HepG2 (cell line): ENCODE measurements at places on chromosomes 6 and 20.

DNA sequence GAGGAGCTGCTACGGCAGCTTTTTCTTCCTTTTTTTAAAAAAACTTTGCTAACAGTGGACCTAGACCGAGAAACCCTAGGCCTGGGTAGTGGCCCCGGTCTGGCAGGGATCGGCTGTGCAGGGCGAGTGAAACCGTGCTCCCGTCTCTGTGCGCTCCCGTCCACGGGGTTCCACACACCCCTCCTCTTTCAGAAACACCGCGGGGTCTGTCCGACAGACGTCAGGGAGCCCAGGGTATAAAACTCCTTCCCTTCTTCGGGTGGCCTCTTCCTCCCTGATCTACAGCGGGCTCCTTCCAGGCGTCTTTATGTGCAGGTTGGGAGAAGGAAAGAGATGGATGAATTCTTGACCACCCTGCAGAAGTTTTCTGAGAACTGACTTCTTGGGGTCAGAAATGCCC lies 27.1 kb upstream of the SMOC2 start:
- DNase-seq, result no peak

DNA sequence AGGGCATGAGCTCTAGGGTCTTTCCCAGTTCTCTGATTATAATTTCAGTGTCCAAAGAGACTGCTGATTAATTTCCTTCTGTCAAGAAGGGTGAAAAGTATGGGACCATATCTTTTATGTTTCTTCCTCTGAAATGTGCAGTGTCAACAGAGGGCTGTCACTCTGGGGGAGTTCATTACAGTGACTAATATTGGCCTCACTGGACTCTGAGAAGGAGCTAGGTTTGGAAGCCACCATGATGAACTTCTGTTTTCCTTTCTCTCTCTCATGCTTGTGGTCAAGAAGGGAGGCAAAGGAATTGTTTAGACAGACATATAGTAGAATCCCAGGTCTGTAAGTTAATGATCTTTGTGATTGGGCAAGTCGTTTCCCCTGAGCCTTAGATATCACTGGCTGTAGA lies 41.8 kb upstream of the BMP6 start:
- no peak for DNase-seq

GRCh38 chr6:33279971-33280511 lies 3.1 kb downstream of the B3GALT4 start:
- peak; percentile 93 for DNase-seq

- DNase-seq, result no peak
Observed at GRCh38 chr6:107348224-107348623, 111.1 kb downstream of the PDSS2 start.

DNA sequence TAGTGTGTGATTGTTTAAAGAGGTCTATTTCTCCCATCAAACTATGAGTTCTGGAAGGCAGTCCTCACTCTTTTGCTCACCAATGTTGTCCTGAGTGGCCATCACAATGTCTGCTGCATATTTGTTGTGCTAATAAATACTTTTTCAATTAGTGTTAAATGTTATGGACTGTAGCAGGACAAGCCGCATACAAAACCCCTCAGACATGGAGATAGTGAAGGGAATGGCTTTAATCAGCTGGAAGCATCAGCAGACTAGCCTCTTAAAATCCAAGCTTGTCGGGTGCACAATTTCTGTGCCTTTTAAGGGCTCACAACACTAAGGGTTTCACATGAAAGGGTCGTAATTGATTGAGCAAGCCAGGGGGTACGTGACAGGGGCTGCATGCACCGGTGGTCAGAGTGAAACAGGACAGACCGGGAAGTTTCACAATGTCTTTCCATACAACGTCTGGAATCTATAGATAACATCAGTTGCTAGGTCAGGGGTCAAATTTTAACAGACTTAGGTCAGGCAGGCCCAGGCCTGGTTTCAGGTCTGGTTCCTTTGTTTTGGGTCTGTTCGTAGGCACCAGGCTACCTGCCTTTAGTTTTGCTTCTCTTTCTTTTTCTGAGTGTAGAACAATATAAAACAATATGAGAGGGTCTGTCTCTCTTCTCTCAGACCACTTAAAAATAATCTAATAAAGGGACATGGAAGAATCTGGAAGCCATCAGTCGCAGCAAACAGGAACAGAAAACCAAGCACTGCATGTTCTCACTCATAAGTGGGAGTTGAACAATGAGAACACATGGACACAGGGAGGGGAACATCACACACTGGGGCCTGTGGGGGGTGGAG lies 327.6 kb upstream of the HTR1E start:
- no peak for DNase-seq

- DNase-seq, result no peak
Observed at GRCh38 chr6:102197211-102197610, 803.7 kb downstream of the GRIK2 start.

GRCh38 chr6:123888771-123889513 lies 85.3 kb downstream of the NKAIN2 start:
- DNase-seq, result no peak

DNA sequence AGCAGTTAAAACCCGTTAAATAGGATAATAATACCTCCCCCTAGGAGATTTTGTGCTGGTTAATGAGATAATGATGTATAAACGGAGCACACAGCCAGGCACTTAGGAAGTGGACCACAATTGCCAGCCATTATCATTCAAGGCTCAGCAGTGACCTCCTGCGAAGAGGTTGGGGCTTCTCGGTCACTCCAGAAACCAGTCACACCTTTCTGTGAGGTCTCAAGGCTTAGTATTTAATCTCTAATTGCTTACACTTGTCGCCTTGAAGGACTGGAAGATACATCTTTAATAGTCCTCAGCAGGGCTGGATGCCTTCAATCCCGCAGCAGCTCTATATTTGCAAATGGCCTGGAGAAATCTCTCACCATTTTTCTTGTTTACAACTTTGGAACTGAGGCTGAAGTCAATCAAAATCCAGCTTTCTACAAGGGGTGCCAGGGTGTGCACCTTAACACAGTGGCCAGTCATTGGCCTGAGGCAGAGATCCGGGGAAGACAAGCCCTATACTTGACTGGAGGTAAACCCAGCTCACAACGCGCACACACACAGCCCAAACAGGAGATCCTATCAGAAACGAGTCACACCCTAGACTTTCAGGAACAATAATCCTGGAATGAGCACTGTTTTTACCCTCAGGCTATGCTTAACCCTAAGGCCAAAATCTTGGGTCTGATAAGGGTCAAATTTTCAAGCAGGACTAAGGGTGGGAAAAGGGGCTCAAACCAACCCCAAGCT lies 1.2 kb downstream of the POU5F1 start:
- no peak for DNase-seq

DNA sequence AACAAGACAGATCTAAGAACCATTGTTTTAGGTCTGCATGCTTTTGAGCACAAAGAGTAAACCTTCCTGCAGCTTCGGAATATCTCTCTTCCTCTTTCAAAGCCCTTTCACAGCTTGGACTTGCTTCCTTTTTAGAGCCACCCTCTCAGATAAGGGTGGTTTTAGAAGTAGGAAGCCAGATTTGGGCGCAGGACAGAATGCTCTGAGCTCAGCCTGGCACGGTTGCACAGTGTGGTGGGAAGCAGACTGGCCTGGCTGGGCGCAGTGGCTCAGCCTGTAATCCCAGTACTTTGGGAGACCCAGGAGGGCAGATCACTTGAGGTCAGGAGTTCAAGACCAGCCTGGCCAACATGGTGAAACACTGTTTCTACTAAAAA lies 35.6 kb upstream of the PNRC1 start:
- DNase-seq, result no peak

GRCh38 chr6:84681693-84682326 lies 82.6 kb downstream of the TBX18 start:
- no peak for DNase-seq

GRCh38 chr20:12040261-12040660 lies 122.6 kb downstream of the BTBD3 start:
- DNase-seq, result no peak

GRCh38 chr6:168529214-168529613 lies 88.2 kb downstream of the SMOC2 start:
- no peak for DNase-seq

GRCh38 chr6:170136541-170137175 lies 154.2 kb downstream of the DLL1 start:
- no peak for DNase-seq

- DNase-seq, result peak; percentile 18
Observed at GRCh38 chr6:149289192-149289781, 28.2 kb upstream of the TAB2 start.

- DNase-seq, result no peak
Observed at GRCh38 chr20:43984587-43984986, 69.9 kb downstream of the TOX2 start.

GRCh38 chr6:97778290-97779038 lies 495.4 kb upstream of the MMS22L start:
- DNase-seq, result no peak

DNA sequence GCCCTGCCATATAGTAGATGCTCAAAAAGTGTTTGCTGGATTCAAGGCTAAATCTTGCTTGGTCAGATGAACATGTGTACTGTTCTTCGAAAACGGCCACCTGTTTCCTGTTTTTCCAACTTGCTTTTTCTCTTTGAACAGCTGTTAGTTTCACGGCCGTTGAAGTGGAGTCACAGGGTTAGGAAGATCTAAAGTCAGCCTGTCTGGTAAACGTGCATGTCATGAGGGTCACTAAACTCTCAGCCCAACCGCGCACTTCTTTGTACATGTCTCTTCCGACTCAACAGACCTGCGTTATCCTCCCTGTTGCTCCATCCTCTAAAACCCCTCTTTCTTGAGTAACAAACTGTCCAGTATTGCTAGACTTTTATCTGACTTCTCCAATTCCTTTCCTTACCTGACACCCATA lies 93.2 kb upstream of the MAN1A1 start:
- DNase-seq, result peak; percentile 4

DNA sequence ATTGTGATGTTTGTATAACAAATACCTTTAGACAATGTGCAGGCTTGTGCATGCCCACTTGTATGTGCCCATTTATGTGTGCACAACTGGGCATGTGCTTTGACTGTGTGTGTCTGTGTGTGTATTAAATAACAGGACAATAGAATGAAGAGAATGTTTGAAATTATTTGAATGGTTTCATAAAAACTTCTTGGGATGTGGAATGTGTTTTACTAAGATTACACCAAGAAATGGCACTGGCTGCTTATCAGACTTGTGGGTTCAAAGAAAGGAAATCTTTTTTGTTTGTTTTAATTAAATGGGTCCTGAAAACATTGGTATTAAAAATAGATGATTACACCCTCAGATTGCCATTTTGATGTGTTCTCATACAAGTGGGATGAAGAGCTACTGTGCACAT lies 191.6 kb upstream of the CCN2 start:
- DNase-seq, result no peak

DNA sequence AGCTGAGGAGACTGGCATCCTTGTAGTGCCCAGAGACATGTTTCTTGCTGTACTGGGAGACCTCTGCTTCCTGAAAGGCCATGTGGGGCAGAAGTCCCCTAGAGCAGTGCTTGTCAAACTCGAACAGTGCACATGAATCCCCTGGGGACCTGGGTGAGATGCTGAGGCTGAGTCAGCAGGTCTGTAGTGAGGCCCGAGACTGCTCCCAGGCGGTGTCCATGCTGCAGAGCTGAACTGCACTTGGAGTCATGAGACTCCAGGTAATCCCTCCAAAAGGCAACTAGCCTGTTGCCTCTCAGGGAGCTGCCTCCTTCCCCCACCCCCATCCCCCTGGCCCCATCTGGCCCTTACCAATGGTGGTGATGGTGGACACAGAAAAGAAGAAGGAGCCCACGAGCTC lies 3.7 kb downstream of the KCNK17 start:
- no peak for DNase-seq

- DNase-seq, result no peak
Observed at GRCh38 chr6:106568530-106568929, 60.8 kb downstream of the RTN4IP1 start.

DNA sequence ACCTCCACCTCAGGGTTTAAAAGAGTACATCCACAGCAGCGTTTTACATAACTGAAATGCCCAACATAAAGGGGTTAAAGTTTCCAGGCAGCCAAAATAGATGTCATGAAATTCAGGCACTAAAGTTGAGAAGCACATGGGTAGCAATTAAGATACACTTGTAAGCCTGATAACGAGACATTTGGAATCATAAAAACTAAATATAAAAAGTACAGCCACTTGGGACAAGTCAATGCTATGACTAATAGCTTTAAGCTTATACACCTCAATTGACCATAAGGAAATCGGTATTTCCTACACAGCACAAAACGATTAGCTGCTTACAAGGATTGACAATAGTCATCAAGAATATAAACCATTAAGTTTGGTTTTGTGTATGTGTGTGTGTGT lies 11.8 kb downstream of the LOC128125822 start:
- DNase-seq, result no peak
